ENCODE measurements at places on chromosomes 5 and 9.

GRCh38 chr5:172943283-172943841 is 15.9 kb upstream of the RPL26L1 start:
- no peak for DNase-seq

DNA sequence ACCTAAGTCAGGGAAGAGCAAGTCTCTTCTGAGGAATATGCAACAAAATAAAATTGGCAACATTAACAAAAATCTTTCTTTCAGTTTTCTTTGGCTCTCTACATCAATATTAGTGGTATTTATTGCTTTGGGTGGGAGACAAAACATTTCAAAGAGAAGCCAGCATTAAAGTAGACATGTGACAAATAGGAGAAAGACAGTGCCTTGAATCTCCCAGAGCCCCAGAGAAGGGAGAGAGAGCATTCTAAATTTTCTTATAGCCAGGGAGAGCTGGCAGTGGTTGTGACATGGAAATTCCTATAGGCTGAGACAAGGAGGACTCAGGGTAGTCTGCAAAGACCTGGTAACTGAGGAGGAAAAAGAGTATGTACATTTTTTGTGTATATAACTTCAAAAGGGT is 79.4 kb upstream of the NREP start:
- DNase-seq, result no peak

GRCh38 chr5:68457285-68457684 is 241.7 kb downstream of the PIK3R1 start:
- no peak for DNase-seq

- no peak for DNase-seq
Measured at GRCh38 chr5:151121665-151122064, 35.9 kb downstream of the ANXA6 start.

DNA sequence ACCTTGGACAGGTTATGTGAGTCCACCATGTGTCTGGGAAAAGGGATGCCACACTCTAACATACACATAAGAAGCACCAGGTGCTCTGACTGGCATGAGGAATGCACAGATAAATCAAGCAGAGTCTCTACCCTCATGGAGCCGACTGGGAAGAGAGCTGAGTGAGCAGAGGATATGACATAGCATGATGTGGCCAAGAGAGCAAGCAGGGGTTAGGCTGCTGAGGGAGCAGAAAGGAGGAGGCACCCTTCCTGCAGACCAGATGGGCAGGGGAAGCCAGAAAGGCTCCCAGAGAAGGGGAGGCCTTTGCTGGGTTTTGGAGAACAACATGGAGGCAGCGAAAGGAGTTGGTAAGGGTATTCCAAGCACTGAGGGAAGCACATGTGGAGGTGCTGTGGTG is 223.1 kb downstream of the GNA14 start:
- DNase-seq, result no peak

GRCh38 chr5:18546591-18546990 is 912.3 kb downstream of the TAF11L14 start:
- no peak for DNase-seq

DNA sequence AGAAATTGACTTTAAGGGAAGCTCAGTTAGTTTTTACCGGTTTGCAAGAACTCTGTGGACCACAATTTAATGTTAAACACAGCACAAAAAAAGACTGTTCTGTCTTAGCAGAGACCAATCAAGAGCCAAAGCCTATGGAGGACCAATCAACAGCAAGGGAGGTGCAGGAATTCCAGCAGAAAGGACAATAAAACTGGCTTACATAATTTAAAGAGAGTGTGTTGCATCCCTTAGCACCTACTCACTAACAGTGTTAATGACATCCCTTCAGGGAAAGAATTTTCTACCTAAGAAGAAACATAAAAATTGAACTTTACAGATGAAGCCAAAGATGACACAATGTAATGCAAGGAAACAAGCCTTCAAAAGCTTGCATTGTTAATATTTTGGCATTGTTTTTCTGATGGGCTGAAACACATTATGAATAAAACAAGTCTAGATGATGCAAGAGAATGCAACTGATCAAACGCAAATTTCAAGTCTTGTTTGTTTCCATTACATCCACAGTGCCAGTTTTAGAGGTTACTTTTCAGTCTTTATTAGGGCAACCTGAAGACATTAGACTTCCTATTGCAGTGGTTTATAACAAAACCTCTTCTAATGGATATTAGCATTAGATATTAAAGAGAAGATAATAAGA is 111.3 kb upstream of the FST start:
- DNase-seq, result no peak

- DNase-seq, result no peak
Measured at GRCh38 chr5:14853685-14854084, 17.9 kb downstream of the ANKH start.

DNA sequence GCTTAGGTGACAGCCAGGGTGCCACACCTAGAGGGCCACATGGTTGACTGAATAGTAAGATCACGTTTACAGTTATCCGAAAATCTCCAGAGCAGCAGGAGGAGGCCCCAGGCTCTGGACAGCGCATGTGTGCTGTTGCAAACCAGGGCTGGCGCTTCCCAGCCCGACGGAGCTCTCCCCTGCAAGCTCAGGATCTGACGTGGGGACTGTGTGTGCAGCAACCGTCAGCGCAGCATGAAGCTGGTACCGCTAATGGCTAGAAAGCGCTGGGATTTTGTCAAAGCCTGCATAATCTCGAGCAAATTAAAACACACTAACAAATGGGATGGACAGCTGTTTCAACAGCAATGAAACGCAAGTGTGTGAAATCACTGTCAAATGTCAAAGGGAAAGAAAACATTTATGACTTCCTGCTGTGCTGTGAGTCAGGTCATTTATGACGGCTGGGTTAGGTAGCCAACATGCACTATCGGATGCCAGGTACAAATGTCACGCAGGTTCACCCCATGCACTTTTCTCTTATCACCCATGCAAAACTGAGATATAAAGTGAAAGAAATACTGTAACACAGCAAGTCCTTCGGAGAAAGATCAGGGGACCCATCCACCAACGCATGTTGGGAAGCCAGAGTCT is 7.5 kb downstream of the SURF4 start:
- no peak for DNase-seq

DNA sequence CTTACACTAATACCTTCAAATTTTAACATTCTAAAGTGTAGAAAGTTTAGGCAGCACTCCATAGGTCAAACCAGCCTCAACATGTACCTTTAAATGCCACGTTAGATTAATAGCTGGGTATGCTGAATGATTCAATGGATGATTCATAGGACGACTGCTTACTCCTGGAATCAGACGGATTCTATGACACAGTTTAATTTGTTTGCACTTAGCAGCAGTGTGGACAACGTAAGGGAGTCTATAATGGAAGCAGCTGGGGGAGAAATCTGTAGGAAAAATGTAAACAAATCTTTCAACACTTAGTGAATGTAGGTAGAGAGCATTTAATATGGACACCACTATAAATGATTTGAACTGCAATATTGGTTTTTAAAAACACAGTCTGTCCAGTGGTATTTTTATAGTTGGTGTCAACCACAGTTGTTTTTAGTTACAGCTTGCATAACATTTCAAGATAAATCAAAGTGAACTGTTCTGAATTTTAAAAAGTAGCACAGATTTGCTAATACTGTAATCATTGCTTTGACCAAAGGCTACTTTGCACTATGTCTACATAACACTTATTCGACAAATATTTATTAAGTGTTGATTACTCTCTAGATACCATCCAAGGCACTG is 701.5 kb upstream of the MEF2C start:
- DNase-seq, result no peak

DNA sequence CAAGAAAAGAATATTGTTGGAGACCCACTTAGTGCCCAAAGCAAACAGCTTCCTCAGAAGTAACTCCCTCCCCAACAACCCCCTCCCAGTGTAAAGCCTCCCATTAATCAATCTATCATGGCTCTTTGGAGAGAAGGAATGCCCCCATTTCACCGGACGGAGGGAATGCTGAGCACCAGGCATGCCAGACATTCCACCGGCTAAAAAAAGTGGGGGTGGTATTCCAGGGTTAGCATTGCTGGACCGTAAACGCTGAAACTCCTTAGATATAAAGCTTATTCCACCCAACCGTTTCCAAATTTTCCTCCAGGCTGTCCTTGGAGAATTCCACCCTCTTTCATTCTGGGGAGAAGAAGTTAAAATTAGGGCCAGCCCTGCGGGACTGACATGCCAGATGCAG is 363 bp upstream of the MAMDC2 start:
- DNase-seq, result no peak

DNA sequence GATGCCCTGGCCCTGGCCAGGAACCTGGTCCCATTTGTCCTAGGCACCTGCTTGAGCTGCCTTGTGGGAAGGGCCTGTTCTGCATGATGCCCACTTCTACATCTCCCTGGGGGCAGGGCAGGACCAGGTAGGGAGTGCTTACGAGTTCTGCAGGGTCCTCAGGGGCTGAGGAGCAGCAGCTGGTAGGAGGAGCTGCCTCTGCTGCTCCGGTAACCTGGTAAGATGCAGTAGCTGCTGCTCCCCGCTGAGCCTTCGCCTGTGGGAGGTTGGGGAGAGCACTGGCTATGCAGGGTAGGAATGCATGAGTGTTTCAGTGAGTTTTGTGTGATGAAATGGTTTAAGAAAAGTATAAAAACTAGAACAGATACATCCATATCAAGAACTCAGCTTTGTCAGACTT is 13.6 kb downstream of the LRRC8A start:
- DNase-seq, result no peak

DNA sequence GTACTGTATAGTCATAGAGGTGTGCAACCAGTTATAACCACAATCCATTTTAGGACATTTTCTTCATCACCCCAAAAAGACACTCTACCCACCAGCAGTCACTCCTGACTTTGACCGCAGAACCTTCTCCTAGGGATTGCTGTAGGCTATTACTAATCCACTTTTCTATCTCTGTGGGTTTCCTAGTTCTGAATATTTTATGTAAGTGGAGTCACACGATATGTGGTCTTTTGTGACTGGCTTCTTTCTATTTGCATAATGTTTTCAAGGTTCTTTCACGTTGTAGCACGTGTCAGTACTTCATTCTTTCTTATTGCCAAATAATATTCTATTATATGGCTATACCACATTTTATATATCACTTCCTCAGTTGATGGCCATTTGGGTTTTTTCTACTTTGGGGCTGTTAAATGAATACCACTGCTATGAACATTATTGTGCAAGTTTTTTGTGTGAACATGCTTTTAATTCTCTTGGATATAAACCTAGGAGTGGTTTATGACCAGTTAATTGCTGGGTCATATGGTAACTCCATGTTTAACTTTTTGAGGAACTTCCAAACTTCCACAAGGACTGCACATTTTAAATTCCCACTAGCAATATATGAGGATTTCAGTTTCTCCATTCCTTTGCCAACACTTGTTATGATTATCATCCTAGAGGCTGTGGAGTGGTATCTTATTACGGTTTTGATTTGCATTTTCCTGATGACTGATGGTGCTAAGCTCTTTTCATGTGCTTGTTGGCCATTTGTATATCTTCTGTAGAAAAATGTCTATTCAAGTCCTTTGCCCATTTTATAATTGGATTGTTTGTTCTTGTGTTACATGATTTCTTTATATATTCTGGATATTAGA is 37.8 kb downstream of the MRRF start:
- no peak for DNase-seq

- no peak for DNase-seq
Measured at GRCh38 chr9:128927731-128928411, 7.1 kb downstream of the PHYHD1 start.

DNA sequence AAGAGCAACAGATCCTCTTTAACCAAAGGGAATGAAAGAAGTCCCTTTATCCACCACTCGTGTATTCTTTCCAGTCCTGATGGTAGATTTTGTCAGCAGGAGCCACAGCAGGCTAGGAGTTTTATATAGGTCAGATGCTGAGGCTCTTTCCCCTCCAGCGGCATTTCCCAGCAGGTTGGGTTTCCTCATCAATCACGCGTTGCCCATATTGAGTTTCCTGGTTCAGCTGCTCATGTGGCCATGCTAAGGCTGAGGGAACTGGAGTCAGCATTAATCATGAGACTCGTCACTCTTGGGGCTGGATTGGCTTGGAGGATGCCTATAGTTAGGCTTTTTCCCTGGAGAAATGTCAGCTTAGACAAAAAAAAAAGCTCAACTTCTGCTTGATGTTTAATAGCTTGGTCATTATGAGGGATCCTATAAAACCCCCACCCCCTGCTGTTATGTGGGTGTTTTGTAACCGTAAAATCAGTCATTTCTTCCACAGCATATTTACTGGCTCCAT is 193.4 kb upstream of the GAS1 start:
- no peak for DNase-seq

GRCh38 chr9:124810663-124811355 is 33.9 kb downstream of the OLFML2A start:
- DNase-seq, result no peak

DNA sequence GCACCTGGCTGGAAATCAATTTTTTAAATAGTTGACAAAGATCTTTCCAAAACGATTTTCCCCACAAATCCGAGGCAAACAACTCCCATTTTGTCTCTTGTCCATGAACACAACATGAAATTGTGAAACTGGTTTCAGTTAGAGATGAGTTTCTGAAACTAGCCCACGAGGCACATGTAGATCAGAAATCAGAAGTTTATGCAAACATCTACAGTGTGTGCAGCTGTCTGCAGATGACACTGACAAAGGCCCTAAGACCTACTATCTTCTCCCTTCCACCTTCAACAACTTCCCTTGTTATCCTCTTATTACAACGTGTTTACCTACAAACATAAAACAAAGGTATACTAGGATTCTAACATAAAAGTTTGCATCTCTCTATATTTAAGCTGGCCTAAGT is 183.3 kb downstream of the DIRAS2 start:
- no peak for DNase-seq

GRCh38 chr9:109861499-109861898 is 81.5 kb downstream of the PALM2AKAP2 start:
- DNase-seq, result no peak

- DNase-seq, result no peak
Measured at GRCh38 chr9:104863180-104863883, 64.6 kb downstream of the ABCA1 start.

DNA sequence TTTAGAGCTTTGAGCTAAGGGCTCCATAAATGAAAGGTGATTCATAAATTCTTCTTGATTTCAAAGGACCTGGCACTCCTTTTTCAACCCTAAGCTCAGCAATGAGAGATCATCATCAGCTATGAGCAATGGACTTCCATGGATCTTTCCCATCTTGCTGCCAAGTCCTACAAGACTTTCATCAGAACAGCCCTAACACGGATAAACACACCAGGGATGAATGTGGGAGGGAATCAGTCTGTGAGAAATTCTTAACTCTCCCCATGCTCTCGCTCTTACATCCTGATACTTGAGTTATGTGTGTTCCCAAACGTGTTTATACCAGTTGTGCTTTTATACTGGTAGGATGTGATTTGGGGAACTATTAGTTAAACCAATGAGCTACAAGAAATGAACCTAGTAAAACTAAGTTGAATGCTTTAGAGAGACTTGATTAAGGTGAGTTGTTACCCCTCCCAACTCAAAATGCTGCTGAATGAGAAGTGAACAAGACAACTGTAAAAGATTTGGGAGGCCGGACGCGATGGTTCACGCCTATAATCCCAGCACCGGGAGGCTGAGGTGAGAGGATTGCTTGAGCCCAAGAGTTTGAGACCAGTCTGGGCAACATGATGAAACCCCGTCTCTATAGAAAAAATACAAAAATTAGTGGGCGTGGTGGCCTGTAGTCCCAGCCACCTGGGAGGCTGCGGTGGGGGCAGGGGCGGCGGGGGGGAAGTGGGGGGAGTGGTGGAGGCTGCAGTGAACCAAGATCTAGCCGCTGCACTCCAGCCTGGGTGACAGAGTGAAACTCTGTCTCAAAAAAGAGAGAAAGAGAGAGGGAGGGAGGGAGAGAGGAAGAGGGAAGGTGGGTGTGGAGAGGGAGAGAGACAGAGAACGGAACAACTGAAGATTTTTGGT is 5.2 kb upstream of the RPL26L1 start:
- DNase-seq, result no peak

All from stimulated activated CD8-positive, alpha-beta memory T cell treated with anti-CD3 and anti-CD28 coated beads, Interleukin-7, amount 100 ng/mL, for 48 hours (primary cell).